A549 treated with ZK216348 at 1 μM for 4 hours (cell line): ENCODE measurements at places on chromosomes 2 and 18. TPM values are rescaled to one million over a fixed set of nuclear protein-coding genes. Genes with fewer than 3 reads are reported as not detected.

The LAMA3 gene
- 46.0 to 56.7 TPM (median 53.4 TPM) in 5 replicates for total RNA-seq

The RGPD4 gene
- 0.04 to 0.16 TPM (median 0.10 TPM) in 4 of 5 replicates, not detected in the other for total RNA-seq

The KANSL3 gene
- total RNA-seq = 22.0 to 31.2 TPM (median 27.7 TPM) in 5 replicates

The CNGA3 gene
- total RNA-seq = not detected in 5 replicates

The TMEM163 gene
- 0.07 TPM in 2 of 5 replicates, not detected in the others for total RNA-seq

The UBXN2A gene
- 15.6 to 28.9 TPM (median 21.1 TPM) in 5 replicates for total RNA-seq

The MTCL1 gene
- 50.4 to 73.7 TPM (median 61.9 TPM) in 5 replicates for total RNA-seq

The MRO gene
- total RNA-seq = 0.13 to 0.26 TPM (median 0.23 TPM) in 5 replicates

The CPO gene
- total RNA-seq = 0.13 TPM in 1 of 5 replicates, not detected in the others

The CD226 gene
- total RNA-seq = 0.07 to 0.19 TPM (median 0.17 TPM) in 4 of 5 replicates, not detected in the other

The VWC2L gene
- total RNA-seq = not detected in 5 replicates

The CACNB4 gene
- 0.06 to 0.16 TPM (median 0.07 TPM) in 3 of 5 replicates, not detected in the others for total RNA-seq

The GATA6 gene
- 1.5 to 2.4 TPM (median 1.7 TPM) in 5 replicates for total RNA-seq

The MBD2 gene
- total RNA-seq = 35.9 to 62.3 TPM (median 58.3 TPM) in 5 replicates

The EIF5B gene
- total RNA-seq = 57.3 to 99.9 TPM (median 62.7 TPM) in 5 replicates

The POTEJ gene
- not detected in 5 replicates for total RNA-seq

The DNAH6 gene
- total RNA-seq = 0.01 to 0.44 TPM in 2 of 5 replicates, not detected in the others

The FAM161A gene
- total RNA-seq = 5.0 to 9.9 TPM (median 8.1 TPM) in 5 replicates

The HAAO gene
- not detected in 5 replicates for total RNA-seq

The IL18R1 gene
- 0.49 to 1.2 TPM (median 0.82 TPM) in 5 replicates for total RNA-seq

The TCF4 gene
- 1.5 to 2.8 TPM (median 2.1 TPM) in 5 replicates for total RNA-seq

The SH3BP4 gene
- 30.2 to 43.1 TPM (median 36.3 TPM) in 5 replicates for total RNA-seq

The TUBA4B gene
- total RNA-seq = 0.26 to 0.33 TPM (median 0.27 TPM) in 3 of 5 replicates, not detected in the others

The ARHGEF4 gene
- 5.8 to 9.2 TPM (median 7.6 TPM) in 5 replicates for total RNA-seq

The PASK gene
- total RNA-seq = 6.8 to 9.2 TPM (median 8.5 TPM) in 5 replicates

The POTEI gene
- not detected in 5 replicates for total RNA-seq

The RNF144A gene
- total RNA-seq = 5.3 to 8.9 TPM (median 7.4 TPM) in 5 replicates

The VSNL1 gene
- total RNA-seq = not detected in 5 replicates

The PROC gene
- total RNA-seq = 2.9 to 6.0 TPM (median 4.3 TPM) in 5 replicates

The MOGAT1 gene
- not detected in 5 replicates for total RNA-seq

The ANKRD29 gene
- total RNA-seq = 14.5 to 18.0 TPM (median 16.7 TPM) in 5 replicates

The SMAD2 gene
- total RNA-seq = 51.6 to 70.0 TPM (median 64.7 TPM) in 5 replicates

The TGFA gene
- total RNA-seq = 5.1 to 6.6 TPM (median 5.9 TPM) in 5 replicates

The MAP2 gene
- 0.74 to 1.5 TPM (median 1.3 TPM) in 5 replicates for total RNA-seq

The TMEM150A gene
- 10.0 to 16.7 TPM (median 15.3 TPM) in 5 replicates for total RNA-seq

The MEP1B gene
- 0.09 TPM in 1 of 5 replicates, not detected in the others for total RNA-seq

The CRYBA2 gene
- total RNA-seq = not detected in 5 replicates

The G6PC2 gene
- not detected in 5 replicates for total RNA-seq

The NRBP1 gene
- total RNA-seq = 111 to 138 TPM (median 135 TPM) in 5 replicates

The SLC5A7 gene
- total RNA-seq = not detected in 5 replicates

The C2orf72 gene
- 5.3 to 8.1 TPM (median 6.5 TPM) in 5 replicates for total RNA-seq

The ANAPC1 gene
- total RNA-seq = 23.1 to 32.0 TPM (median 28.0 TPM) in 5 replicates

The MYL1 gene
- not detected in 5 replicates for total RNA-seq

The REG3G gene
- total RNA-seq = not detected in 5 replicates

The STPG4 gene
- not detected in 5 replicates for total RNA-seq

The SFTPB gene
- 0.11 to 0.14 TPM in 2 of 5 replicates, not detected in the others for total RNA-seq

The CXCR1 gene
- not detected in 5 replicates for total RNA-seq

The IL1A gene
- 0.07 to 0.37 TPM (median 0.22 TPM) in 3 of 5 replicates, not detected in the others for total RNA-seq

The MERTK gene
- 1.5 to 1.9 TPM (median 1.7 TPM) in 5 replicates for total RNA-seq

The ARID5A gene
- 4.6 to 7.9 TPM (median 7.1 TPM) in 5 replicates for total RNA-seq

The TTC31 gene
- 13.0 to 21.2 TPM (median 16.6 TPM) in 5 replicates for total RNA-seq

The TTN gene
- under 0.01 to 0.01 TPM (median under 0.01 TPM) in 5 replicates for total RNA-seq

The EVA1A gene
- total RNA-seq = 6.2 to 10.3 TPM (median 8.2 TPM) in 5 replicates
